ENCODE measurements at places on chromosomes 11 and 22. TPM values are rescaled to one million over a fixed set of nuclear protein-coding genes. Genes with fewer than 3 reads are reported as not detected.

LDLRAD3 gene
- total RNA-seq = 9.7 TPM

DNA sequence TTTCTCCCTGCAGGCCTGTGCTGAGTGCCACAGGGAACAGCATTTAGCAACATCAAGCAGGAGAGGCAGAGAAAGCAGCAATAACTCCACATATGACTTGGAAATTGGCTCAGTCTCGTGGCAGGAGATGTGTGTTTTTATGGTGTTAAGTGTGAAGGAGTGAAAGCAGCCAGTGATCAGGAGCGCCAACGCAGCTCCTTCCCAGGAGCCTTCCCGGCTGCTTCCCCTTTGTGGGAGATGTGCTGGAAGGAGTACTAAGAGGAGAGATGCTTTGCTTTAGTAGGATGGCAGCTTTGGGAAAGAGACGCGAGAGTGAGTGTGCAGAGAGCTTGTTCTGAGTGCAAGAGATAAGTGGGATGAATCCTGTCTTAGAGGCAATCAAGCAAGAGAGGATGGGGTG is 54.7 kb upstream of the KIRREL3 start:
- DNase-seq = peak; percentile 64

GRCh38 chr22:16806401-16806800 is 18.8 kb downstream of the XKR3 start:
- DNase-seq = no peak

PAX6 gene
- not detected for total RNA-seq

TRIM29 gene
- total RNA-seq = 26.6 TPM

DNA sequence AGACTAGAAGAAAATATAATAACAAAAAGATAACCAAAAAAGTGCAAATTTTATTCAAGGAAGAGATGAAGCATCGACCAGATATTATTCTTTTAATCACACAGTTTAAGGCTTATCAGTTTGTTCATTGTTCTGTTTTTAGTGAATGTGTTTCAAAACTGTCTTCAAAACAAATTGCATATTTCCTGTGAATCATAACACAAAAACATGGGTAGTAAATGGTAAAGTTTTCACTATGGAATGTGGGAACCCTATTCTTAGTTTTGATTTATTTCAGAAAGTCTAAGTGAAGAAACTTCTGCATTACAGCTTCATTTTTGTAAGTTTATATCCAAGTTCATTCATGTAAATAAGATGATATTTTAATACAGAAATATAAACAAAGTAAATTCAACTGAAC is 207.6 kb upstream of the LUZP2 start:
- no peak for DNase-seq

TMEM45B gene
- total RNA-seq = 11.6 TPM
